Stimulated activated CD8-positive, alpha-beta memory T cell treated with anti-CD3 and anti-CD28 coated beads, Interleukin-2, amount 100 ng/mL, for 1 hour (primary cell): ENCODE measurements at places on chromosomes 1 and 21.

DNA sequence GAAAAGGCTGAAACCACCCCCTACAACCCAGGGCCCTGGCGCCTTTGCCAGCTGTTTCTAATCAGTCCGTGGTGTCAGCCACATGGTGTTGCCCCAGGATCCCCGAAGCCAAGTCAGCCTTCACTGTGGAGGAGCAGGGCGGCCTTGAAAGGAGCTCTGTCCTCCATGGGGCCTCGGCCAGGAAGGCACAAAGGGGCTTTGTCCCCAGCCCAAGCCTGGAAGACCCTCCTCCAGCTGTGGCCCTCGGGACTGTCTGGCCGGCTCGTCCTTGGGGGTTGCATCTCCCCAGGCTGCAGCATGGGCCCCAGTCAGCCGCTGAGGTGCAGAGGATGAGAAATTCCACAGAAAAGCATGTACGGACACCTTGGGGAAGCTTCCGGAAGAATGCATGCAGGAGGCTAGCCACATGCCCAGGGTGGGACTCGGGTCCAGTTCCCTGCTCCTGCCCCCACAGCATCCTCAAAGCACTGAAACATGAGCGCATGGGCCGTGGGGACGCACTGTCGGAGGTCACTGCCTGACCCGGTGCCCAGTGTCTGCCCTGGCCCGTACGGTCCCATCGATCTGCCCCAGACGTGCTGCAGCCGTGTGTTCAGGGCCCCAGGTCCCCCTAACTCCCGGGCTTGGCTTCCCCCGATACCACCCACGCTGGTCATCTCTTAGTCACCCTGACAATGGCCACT lies 38.6 kb upstream of the POFUT2 start:
- no peak for DNase-seq

DNA sequence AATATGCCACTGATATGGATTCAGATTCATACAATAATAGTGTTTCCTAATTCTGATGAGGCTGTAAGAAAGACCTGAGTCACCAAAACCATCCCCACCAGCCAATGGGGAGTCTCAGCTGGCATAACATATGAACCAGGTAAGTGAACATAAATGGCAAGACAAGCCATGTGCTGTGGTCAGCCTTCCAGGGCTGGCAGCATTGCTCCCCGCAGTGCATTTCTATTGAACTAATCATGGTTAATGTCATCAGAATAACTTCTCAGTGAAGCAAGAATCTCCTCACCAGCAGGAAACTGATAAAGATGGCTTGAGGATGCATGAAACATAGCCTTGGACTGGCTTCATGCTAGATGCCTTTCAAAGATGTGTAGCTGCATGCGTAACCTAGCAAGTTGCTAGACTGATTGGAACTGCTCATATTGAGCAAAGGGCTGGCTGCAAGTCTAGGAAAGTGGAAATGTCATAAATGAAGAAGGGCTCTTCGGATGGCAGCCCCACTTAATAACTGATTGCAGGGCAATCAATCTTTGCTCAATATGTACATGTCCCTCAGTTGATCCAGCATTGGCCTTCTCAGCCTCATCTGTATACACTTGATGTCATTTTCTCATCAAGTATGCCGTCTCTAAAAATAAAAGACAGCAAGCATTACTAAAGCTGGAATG lies 88.0 kb downstream of the NTNG1 start:
- DNase-seq = no peak

GRCh38 chr1:245332513-245332912 lies 177.7 kb downstream of the KIF26B start:
- DNase-seq = no peak

GRCh38 chr1:82845866-82846265 lies 1045.1 kb downstream of the ADGRL2 start:
- DNase-seq = no peak

DNA sequence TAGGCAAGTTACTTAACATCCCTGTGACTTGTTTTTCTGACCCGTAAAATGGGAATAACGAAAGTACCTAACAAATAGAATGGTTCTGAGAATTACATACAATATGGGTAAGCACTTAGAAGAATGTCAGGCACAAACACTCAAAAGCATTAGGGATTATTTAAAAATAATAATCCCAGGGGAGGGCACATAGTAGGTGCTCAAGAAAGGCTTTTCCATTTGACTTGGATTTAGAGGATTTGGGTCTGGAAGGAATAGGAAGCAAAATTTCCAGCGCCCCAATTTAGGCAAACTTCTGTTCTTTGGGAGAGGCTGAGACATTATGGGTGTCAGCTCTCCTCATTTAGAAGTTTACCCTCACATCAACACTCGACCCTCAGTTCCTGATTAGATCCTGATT lies 115.5 kb downstream of the SYF2 start:
- no peak for DNase-seq

DNA sequence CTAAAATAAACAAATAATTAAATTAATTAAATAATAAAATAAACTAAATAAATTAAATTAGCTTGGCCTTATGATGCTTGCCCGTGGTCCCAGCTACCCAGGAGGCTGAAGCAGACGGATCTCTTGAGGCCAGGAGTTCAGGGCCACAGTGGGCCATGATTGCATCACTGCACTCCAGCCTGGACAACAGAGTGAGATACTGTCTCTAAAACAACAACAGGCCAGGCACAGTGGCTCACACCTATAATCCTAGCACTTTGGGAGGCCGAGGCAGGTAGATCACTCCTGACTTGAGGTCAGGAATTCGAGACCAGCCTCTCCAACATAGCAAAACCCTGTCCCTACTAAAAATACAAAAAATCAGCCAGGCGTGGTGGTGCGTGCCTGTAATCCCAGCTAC lies 12.2 kb upstream of the PINK1 start:
- no peak for DNase-seq

DNA sequence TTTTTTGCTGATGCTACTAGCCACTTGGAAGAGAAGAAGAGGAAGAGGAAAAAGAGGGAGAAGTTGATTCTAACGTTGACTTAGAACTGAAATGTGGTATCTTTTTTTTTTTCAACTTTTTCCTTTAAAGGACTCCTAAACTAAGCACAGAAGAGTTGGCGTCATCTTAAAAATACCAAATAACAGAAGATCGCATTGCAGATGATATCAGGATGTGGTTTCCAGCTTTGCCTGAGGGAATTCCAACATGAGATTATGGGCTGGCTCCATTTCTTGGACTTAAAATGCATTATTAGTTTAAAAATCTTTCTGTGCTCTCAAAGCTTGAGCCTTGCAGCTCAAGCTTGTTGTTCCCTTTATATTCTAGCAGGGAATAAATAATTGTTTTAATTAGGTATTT lies 29.8 kb downstream of the WDR3 start:
- no peak for DNase-seq

- no peak for DNase-seq
Measured at GRCh38 chr1:180815188-180815587, 97.5 kb upstream of the KIAA1614 start.

DNA sequence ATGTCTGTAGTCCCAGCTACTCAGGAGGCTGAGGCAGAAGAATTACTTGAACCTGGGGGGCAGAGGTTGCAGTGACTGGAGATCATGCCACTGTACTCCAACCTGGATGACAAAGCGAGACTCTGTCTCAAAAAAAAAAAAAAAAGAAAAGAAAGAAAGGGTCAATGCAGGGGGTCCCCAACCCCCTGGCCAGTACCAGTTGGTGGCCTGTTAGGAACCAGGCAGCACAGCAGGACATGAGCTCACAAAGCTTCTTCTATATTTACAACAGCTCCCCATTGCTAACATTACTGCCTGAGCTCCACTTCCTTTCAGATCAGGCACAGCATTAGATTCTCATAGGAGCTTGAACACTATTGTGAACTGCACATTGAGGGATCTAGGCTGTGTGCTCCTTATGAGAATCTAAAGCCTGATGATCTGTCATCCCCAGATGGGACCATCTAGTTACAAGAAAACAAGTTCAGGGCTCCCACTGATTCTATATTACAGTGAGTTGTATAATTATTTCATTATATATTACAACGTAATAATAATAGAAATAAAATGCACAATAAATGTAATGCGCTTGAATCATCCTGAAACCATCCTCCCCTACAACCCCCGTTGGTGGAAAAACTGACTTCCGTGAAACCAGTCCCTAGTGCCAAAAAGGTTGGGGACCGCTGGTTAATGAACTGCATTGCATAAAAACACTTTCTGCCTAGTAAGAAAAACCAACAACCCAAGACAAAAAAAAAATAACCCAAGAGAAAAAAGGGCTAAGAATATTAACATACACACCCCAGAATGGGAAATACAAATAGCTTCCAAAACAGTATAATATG lies 2.8 kb downstream of the ZBTB8OS start:
- no peak for DNase-seq

- DNase-seq = peak; percentile 33
Measured at GRCh38 chr1:1157426-1157913, 16.2 kb upstream of the TTLL10 start.

- DNase-seq = no peak
Measured at GRCh38 chr1:15159166-15159555, 5.6 kb downstream of the TMEM51 start.

GRCh38 chr21:45029298-45029947 lies 45.0 kb upstream of the ADARB1 start:
- DNase-seq = no peak

DNA sequence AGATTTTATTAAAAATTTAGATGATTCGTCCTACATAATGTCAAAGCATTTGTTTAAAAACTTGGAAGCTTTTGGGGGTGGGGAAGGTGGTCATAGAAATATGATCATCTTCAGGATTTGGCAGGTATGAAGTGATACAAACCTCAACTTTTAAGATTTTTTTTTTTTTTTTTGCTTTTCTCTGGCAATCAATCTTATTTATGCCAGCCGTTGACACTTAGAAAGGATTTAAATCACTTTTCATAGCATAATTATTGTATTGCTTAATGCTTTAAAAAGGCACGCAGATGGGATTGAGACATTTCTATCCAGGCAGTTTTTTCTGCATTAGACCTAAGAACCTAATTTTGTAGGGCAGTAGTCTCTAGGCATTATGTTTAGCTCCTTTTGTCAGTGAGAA lies 19.7 kb downstream of the MRPS6 start:
- DNase-seq = no peak

DNA sequence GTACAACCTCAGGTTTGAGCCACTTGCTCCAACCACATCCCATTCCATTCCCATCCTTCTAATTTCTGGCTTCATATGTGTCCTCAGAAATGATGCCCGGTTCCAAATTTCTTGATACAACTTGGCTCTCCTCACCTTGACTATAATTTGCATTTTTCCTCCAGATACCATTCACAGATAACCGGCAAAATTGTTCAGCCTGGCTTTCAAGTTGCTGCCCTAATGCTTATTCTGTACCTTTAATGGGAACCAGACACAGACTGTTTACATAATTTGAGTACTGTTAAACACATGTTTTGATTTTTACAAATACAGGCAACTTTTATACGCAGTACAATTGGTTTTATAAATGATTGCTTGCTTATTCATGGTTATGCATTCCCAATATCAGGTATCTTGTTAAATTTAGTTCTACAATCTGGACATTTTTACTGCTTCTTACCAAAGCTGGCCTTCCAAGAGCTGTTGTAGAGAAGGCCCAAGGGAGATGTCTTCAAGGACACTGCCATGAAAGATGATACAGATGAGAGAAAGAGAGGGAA lies 649.5 kb upstream of the CAMK1G start:
- DNase-seq = no peak

DNA sequence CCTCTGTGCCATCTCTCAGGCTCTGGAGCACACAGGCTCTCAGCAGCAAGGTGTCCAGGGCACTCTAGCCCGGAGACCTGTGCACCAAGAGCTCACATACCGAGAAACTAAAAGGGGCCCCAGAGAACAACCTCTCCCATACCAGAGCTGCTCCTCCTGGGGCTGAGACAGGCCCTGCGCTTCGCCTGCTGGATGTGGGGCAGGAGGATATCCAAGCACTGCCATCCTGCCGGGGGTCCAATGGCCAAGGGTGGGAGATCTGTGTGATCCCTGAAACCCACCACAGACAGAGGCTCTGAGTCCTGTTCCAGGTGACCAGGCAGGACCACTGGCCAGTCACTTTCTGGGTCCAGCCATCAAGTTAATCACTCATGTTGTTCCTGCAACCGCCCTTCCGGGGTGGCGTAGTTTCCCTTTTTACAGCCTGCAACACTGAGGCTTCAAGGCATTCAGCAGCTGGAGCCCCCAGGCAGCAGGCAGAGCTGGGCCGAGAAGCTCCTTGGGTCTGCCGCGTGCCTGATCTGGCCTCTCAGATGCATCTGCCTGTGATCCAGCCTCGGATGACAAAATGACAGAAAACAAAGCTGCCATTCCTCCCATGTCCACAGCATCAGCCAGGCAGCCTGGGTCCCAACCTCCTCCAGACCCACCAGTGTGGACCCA lies 36.7 kb upstream of the ACTRT2 start:
- no peak for DNase-seq

DNA sequence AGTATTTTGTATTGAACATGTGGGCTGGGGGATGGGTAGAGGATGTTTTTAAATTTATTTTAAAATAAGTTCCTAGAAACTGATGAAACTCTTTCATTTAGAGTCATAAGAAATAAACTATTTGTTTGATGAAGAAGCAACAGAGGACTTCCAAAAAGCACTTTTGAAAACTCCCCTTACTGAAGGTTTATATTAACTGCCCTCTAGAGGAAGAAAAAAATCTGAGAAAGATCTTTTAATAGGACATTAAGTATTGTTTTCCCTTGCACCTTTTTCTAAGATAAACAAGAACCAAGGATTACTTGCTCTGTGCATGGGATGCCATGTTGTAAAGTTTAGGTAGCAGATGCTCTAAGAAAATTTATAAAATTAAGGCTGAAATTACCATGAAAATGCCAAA lies 14.1 kb downstream of the DISP1 start:
- DNase-seq = no peak

GRCh38 chr1:111998332-111998731 lies 8.9 kb upstream of the KCND3 start:
- no peak for DNase-seq

DNA sequence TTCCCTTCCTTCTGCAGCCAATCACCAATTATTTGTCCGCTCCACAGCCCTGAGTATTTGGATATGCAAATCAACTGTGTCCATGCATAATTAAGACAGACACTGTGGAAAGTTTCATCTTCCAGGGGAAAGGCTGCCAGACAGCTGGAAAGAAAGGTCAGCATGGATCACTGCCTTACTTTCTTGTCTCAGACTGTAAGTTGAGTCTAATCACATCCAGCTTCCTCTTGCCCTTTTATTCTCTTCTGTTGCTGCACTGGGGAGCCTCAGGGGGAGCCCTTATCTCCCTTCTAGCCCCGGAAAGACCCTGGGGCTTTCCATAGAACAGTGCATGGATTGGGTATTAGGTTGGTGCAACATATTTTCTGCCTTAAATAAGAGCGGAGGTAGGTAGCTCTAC lies 182.9 kb downstream of the OMA1 start:
- no peak for DNase-seq

GRCh38 chr1:50929376-50929958 lies 30.6 kb downstream of the FAF1 start:
- no peak for DNase-seq

DNA sequence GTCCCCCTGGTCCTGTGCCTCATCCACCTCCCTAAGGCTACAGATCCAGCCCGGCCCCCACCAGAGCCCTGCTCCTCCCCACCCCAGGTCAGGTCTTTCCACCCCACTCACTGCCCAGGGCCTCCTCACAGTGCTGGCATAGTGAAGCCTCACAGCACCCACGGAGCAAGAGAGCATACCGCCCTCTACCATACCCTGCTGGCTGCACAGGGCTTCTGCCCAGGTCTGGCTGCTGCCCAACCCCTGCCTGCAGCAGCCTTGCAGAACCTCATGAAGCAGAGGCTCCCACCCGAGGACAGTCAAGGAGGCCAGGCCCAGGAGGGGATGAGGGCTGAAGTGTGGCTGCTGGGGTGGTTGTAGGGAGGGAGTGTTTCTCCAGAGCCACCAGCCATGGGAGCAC lies 19.7 kb upstream of the ARF1 start:
- no peak for DNase-seq
